SJSA1 (cell line): ENCODE measurements at places on chromosomes 5 and 9.

- no peak for DNase-seq
These were observed 56.1 kb upstream of the CCDC112 start for GRCh38 chr5:115352571-115352970.

DNA sequence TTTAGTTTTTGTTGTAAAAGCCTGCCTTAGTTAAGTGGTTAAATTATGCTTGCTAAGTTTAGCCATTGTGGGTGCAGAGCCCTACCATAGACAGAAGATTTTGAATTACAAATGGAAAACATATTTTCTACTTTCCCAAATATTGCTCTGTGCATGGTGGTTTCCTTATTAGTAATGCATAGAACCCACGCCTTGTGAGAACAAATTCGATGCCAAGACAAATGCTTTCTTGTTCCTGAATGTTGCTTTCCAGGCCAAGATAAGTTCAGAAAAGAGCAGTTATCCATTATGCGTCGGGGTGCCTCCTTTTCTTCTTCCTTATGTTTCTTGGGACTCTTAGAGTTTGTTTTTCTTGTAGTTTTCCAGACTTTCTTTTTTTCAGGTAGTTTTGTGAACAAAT, 31.0 kb upstream of the GARNL3 start:
- DNase-seq: no peak

- no peak for DNase-seq
These were observed 18.4 kb upstream of the CDKN2AIPNL start for GRCh38 chr5:134430001-134430569.

DNA sequence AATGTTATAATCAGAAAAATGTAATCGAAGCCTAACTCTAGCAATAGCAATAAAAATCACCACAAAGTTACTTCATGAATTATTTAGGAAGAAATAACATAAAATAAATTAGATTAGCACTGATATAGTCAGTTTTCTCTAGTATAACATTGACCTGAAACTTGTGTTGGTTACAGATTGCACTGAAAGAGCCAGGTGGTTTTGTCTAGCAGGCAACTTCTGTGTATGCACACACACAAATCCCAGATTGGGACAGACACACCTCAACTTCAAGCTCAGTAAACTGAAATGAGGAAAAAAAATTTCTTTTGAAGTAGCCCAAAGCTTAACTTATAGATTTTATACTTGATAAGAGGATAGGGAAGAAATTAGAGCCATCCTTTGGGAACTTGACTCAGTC, 129.3 kb downstream of the EFNA5 start:
- DNase-seq: no peak

- no peak for DNase-seq
These were observed 32.0 kb downstream of the TBCA start for GRCh38 chr5:77744116-77744515.

- DNase-seq: no peak
These were observed 46.2 kb upstream of the GLRA1 start for GRCh38 chr5:151970885-151971284.
